K562 (cell line): ENCODE measurements at places on chromosomes 7 and 10.

DNA sequence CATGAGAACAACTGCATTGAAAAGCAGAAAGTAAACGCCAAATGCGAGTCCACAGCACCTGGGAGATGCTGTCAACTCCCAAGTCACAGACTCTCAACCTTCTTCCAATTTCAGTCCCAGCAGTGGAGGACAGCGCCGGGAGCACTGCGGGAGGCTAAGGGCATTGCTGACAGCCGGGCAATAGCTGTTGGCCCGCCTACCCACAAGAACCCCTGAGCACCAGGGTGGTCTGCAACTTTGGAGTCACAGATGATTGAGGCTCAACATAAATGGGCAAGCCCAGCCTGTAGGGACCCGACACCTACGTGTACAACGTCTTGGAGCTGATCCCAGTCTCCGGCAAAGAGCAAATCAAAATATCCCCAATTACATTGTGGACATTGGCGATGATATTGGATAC, 262.9 kb downstream of the TCERG1L start:
- DNase-seq, result no peak

GRCh38 chr7:133056370-133057238, 25.3 kb downstream of the CHCHD3 start:
- DNase-seq, result no peak

- DNase-seq, result no peak
Observed at GRCh38 chr7:6460303-6460702, 12.5 kb upstream of the DAGLB start.

DNA sequence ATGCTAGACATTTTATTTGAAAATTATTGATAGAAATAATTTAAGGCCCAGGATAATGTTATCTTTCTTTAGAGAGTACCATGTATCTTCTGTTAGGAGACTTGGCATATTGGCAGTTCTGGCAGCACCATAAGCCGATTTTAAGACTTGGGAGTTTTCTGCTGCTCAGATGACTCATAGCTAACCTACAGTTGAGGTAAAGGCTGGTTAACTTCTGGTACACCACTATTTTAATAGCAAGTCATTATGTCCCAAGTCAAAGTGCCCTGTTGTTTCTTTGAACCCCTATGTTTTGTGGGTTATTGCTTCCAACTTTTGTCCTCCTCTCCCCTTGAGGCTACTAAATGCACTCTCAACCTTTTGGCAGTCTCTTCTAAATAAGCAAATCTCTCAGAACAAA, 25.2 kb downstream of the ATRNL1 start:
- DNase-seq, result no peak

GRCh38 chr10:84613336-84614021, 285.1 kb downstream of the CCSER2 start:
- peak; percentile 33 for DNase-seq

DNA sequence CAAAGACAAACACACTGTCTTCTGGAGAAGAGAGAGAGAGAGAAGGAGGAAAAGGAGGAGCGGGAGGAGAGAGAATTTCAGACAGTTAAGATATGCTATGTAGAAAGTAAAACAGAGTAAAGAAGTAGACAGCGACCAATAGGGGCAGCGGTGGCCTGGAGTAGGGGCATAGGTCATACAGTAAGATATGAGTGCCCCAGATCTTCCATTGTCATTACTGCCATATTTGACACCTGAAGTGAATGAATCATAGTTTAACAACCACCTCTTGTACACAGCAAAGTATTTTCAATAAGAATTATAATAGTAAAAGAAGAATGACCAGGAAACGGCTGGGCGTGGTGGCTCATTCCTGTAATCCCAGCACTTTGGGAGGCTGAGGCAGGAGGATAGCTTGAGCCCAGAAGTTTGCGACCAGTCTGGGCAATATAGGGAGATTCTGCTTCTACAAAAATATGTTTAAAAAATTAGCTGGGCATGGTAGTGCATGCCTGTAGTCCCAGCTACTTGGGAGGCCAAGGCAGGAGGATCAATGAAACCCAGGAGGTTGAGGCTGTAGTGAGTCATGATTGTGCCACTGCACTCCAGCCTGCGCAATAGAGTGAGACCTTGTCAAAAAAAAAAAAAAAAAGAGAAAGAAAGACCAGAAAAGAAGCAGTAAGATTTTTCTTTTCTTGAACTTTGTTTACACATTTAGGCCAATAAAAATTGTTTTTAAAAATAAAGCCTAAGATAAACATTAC, 77.0 kb upstream of the GPR158 start:
- DNase-seq, result no peak

GRCh38 chr7:90582164-90582563, 14.0 kb upstream of the CDK14 start:
- no peak for DNase-seq

DNA sequence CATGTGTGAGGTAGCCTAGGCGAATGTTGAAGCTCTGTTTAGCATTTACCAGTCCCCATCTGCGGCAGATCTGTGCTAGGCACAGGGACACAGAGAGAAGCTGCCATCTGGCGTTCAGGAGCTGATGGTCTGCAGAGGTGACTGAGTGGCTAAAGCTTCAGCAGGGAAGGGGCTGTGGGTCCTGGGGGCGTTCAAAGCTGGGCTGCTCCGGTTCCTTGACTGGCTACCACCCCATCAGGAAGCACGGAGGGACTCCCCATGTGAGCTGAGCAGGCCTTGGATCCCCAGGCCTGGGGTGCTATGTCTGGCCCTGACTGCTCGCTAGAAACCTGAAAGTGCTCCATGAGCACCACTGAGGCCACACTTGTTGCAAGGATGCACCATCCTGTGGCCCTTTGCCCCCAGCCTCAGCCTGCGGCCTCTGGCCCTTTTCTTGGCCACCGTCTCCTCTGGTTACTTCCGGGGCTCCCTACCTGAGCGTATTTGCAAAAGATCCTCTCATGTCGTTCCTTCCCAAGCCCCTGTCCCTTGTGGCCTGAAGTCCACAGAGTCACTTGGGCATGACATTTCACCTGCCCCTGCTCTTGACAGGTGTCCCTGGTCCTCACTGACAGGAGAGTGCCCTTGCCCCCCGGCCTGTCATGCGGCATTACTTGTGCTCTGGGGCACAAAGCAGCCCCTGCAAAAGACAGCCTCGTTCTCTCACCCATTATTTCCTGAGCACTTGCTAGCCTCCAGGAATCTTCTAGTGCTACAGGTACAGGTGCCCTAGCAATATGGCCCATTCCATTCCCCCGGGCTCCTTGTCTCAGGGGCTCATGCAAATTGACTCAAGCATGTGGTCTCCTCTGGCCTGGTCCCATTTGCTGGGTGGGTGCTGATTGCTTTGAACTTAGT, 108.1 kb downstream of the GLRX3 start:
- DNase-seq, result no peak

GRCh38 chr7:77475181-77475580, 59.0 kb upstream of the GSAP start:
- DNase-seq, result no peak

DNA sequence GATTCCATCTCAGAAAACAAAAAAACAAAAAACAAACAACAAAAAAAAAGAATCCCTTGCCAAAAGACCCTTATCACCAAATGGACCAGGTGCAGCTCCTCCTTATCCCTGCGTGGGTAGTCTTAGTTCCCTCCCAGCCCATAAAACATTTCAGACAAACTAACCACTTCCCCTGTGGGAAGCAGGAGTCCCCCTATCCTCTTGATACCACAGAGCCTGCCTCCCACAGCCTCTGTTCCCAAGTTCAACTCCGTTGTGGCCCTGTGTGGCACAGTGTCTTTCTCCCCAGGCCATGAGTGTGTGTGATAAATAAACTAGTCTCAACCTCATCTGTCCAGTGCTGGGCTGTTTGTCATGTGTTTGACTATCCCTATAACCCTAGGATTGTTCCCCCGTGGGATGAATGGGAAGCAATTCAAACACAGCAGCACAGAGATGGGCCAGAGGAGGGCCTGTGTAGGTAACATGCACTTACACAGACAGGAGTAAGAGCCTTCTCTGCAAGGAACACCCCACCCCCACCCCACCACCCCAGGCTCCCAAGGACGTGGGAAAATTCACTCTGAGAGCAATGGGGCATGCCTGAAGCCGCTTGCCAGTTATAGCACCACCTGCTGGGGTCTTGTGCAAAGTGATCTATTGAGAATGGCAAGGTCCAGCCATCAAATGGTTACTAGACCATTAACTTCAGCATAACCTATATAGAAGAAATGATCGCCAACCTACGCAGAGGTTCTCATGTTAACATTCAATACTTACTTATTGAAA, 147.1 kb upstream of the GHITM start:
- peak; percentile 60 for DNase-seq

- no peak for DNase-seq
Observed at GRCh38 chr10:69646185-69647060, 16.4 kb downstream of the FAM241B start.

- DNase-seq, result no peak
Observed at GRCh38 chr7:151406886-151407583, 2.8 kb downstream of the WDR86 start.

DNA sequence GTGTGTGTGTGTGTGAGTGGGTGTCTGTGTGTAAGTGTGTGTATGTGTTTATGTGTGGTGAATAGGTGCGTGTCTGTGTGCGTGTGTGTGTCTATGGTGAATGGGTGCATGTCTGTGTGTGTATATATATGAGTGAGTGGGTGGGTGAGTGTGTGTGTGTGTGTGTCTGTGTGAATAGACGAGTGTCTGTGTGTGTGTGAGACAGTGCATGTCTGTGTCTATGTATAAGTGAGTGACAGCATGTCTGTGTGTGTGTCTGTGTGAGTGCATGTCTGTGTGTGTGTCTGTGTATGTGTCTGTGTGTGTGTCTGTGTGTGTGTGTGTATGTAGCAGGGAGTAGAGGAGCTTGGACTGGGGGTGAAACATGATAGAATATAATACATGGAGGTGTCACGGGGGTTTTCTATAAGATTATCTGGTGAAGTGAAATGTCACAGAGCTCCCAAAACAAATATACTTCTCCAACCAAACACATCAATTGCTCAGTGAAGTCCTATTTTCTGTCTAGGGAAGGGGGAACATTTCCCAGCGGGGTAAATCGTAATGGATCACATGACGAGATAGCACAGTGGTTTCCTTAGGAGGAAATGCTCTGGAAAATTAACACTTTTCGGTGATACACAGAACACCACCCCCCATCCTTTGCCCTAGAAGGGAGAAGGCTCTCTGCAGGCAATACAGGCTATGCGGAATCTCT, 723.3 kb upstream of the CELF2 start:
- no peak for DNase-seq

DNA sequence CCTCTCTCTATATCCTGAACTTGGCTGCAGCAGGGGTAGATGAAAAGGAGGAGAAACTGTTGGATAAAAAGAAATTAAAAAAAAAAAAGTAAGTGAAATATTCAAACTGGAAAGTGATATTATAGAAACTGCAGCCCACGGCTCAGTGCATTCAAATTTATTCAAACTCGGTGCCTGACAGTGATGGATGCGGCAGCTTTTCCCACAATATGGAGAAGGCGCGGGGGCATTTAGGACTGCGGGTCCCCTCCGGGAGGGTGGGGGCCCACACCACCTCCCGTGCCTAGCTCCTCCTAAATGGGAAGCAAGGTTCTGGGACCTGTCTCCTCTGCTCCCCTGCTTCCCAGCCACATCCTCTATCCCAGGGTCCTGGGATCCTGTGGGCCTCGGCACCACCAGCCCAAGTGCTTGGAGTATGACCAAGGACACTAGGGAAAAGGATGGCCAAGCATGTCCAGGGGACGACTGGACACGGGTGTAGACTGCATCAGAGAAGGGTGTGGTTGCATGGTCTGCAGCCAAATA, 82.4 kb downstream of the HIF1AN start:
- DNase-seq, result no peak

- DNase-seq, result no peak
Observed at GRCh38 chr10:75540357-75540966, 109.0 kb downstream of the LRMDA start.

GRCh38 chr7:155815332-155816191, 3.3 kb upstream of the SHH start:
- peak; percentile 81 for DNase-seq

- DNase-seq, result no peak
Observed at GRCh38 chr7:91082852-91083495, 181.3 kb upstream of the FZD1 start.

DNA sequence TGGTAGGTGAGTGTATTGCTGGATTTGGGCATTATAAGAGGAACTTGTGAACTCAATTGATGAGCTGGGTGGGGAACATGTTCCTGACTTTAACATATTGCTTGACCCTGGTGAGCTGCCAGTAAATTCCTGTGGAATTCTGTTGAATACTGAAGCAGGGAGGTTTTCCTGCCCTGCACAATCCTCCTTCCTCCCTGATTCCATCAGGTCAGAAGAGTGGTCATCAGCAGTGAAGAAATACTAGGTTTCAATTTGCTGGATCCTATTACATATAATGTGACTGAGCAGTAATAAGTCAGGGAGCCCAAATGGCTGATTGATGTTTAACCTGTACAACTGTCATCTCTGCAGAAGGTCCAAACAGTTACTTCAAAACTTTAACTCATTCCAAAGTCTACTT, 581.2 kb downstream of the SUGCT start:
- DNase-seq, result no peak

- no peak for DNase-seq
Observed at GRCh38 chr7:156123362-156123761, 311.1 kb upstream of the SHH start.

DNA sequence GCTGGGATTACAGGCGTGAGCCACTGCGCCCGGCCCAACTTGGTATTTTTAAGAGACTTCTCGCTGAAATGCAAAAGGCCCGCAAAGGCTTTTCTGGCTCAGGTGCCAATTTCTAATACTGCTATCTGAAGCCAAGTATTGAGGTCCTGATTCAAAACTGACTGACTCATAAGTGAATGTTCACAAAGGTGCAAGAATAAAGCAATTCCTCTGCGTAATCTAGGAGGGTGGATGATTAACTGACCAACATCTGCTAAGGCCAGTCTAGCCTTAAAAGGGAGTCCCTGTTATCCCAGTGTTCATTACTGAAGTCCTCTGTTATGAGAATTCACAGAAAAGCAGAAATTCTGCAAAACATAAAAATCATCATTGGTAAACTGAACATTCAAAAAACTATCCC, 111.4 kb downstream of the SRPK2 start:
- no peak for DNase-seq

DNA sequence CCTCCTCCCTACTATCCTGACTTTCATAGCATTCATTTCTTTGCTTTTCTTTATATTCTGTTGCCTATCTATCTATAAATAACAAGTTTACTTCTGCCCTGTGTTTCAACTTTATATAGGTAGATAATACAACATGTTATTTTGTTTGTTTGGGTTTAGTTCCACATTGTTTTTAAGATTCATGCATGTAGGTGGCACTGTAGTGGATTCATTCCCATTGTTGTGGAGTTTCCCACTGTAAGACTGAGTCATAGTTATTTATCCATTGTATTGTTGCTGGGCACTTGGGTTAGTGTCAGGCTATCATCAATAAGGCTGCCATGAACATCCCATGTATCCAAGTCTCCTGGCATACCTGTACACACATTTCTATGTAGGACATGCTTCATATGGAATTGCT, 127.7 kb downstream of the ARHGAP22 start:
- no peak for DNase-seq

DNA sequence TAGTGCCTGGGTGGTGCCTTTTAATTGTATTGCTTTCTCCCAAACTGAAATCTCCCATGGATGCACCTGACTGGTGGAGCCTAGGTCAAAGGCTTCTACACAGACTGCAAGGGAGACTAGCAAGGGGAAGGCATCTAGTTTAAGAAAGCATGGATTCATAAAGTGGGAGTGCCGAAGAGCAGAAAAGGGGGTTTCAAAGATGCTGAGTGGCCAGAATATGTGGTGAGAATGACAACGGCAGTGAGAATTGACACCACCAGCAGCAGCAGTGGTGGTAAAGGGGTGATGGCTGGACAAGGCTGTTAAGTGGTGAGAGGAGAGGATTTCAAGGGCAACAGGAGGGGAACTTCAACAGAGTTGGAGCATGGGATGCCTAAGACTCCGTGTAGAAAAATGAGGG, 36.7 kb downstream of the LSMEM1 start:
- no peak for DNase-seq
